Chondrocyte (in vitro differentiated cells): ENCODE measurements at places on chromosomes 7 and 10. TPM values are rescaled to one million over a fixed set of nuclear protein-coding genes. Genes with fewer than 3 reads are reported as not detected.

DNA sequence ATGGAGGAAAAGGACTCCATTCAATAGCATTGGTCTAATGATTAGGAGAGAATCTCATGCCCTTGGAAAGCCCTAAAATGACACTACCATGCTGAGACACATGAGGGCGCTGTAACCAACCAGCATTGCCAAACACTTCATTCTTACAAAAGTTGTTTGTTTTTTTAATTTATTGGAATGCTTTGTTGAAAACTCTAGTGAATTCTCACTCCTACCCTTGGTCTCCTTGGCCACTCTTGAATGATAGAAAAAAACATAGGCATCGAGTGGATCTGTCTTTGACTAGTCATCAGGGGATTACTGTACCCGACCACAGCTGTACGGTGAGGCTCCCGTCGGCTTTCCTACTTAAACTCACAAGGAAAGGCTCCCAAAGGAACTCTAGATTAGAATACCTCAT, 29.3 kb upstream of the ADD3 start:
- peak overlapping the region; percentile 41 for H3K27ac ChIP-seq
- H3K4me3 ChIP-seq = no peak overlapping the region
- no peaks in the 10 kb centered on the region for H3K27me3 ChIP-seq
- H3K36me3 ChIP-seq = no peaks in the 10 kb centered on the region

Gene PNLIPRP3
- not detected in 3 replicates for total RNA-seq

DNA sequence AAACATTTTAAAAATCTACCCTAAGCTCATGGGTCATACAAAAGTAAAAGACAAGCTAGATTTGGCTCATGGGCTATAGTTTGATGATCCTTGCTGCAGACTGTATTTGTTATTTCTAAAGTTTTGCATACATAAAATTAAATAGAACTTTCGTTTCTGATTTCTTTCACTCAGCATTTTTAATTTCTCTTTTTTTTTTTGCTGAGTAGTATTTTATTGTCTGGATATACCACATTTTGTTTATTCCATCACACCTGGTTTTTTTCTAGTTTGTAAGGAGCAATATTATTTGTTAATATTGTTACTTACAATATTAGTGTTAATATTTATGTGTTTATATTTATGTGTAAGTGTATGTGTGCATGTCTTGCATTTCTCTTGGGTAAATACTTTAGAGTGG, 291.5 kb downstream of the ATRNL1 start:
- DNase-seq = no peak
- H3K36me3 ChIP-seq = peaks cover 4% of the 10 kb centered on the region
- no peak overlapping the region for H3K27ac ChIP-seq
- H3K27me3 ChIP-seq = no peaks in the 10 kb centered on the region
- no peak overlapping the region for H3K4me3 ChIP-seq
- H3K4me1 ChIP-seq = no peaks in the 10 kb centered on the region

Gene CPED1
- total RNA-seq = 2.8 to 4.9 TPM (median 4.0 TPM) in 3 replicates

Gene ASB13
- total RNA-seq = 13.8 to 14.9 TPM (median 14.0 TPM) in 3 replicates

- H3K27ac ChIP-seq = no peak overlapping the region
- H3K4me1 ChIP-seq = peaks cover 25% of the 10 kb centered on the region
- no peaks in the 10 kb centered on the region for H3K27me3 ChIP-seq
- DNase-seq = no peak
These were observed 39.6 kb upstream of the MET start for GRCh38 chr7:116632384-116632783.

Gene INA
- 10.4 to 31.1 TPM (median 30.1 TPM) in 3 replicates for total RNA-seq

DNA sequence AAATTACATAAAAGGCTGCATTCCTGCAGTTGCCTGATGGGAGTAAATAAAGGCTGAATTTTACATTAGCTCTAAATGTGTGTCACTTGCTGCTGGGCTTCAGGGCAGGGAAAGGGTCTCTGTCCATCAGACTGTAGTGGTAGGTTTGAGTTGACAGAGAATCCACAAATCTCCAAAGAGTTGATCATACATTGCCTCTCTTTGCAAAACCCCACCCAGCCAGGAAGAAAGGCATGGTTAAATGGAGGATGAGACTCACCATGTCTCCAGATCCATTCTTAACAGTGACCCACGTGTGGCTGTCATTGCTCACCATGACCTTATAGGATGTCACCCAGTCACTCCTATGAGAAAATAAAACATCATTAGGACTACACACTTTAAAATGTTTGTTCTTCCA, 92.8 kb downstream of the CPXM2 start:
- DNase-seq = no peak
- H3K4me1 ChIP-seq = no peaks in the 10 kb centered on the region
- H3K36me3 ChIP-seq = no peaks in the 10 kb centered on the region
- no peak overlapping the region for H3K4me3 ChIP-seq

DNA sequence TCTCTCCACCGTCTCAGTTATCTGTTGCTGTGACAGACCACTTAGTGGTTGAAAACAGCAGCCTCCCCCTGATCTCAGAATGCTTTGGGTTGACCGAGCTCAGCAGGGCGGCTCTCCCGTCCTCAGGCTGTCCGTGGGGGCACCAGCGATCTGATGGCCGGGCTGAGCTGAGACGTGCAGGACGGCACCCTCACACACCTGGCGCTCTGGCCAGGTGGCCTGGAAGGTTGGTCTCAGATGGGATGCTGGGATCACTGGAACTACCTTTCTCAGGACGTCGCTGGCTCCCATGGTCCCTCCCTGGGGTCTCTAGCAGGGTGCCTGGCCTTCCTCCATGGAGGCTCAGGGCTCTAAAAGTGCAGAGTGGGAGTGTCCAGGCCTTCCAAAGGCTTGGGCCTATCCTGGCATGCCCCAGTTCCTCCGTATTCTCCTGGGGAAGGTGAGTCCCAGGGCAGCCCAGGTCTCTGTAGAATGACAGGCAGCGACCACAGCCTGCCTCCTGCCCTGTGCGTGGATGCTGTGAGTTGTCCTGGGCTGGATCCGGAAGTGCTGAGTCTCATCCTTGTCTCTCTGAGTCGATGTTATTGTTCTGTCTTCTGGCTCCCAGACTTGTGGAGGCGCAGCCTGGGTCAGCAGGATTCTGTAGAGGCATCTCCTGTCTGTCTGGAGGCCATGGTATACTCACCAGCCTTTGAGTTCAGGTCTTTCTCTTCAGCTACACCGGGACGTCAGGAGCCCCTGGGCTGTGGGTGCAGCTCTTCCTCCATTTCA, 12.2 kb upstream of the PWWP2B start:
- H3K4me3 ChIP-seq = no peak overlapping the region
- H3K36me3 ChIP-seq = peaks cover 3% of the 10 kb centered on the region
- peak; percentile 78 for DNase-seq
- H3K27ac ChIP-seq = no peak overlapping the region
- peaks cover 4% of the 10 kb centered on the region for H3K4me1 ChIP-seq
- no peaks in the 10 kb centered on the region for H3K27me3 ChIP-seq

GRCh38 chr10:102605712-102606111, 38.6 kb upstream of the TRIM8 start:
- DNase-seq = peak; percentile 13
- peaks cover 21% of the 10 kb centered on the region for H3K4me1 ChIP-seq
- peaks cover 4% of the 10 kb centered on the region for H3K36me3 ChIP-seq
- no peaks in the 10 kb centered on the region for H3K27me3 ChIP-seq
- no peak overlapping the region for H3K4me3 ChIP-seq
- H3K27ac ChIP-seq = peak overlapping the region; percentile 45

GRCh38 chr7:28354601-28355402, 57.5 kb upstream of the CREB5 start:
- H3K4me1 ChIP-seq = peaks cover 29% of the 10 kb centered on the region
- H3K27ac ChIP-seq = peak overlapping the region; percentile 53
- no peak overlapping the region for H3K4me3 ChIP-seq

Gene ERVW-1
- total RNA-seq = not detected in 3 replicates

DNA sequence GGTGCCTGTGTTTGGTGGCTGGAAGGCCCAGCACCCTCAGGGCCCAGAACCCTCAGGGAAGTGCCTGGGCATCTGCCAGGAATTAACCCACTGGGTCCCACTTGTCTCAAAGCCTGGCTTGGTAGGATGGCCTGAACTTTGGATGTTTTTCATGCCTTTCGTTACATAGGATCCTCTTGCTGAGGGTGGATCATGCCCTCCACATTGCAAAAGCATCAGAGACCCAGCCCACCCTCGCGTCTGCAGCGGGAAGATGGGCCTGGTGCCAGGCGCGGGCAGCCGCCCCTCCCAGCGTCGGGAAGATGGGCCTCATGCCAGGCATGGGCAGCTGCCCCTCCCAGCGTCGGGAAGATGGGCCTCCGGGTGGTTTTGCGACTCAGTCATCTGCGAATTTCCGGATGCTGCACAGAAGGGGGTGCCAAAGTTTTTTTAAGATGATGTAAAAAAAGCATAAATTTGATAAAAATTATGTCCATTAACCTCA, 51.9 kb upstream of the PRKAR1B start:
- H3K4me3 ChIP-seq = no peak overlapping the region
- peak; percentile 55 for DNase-seq
- H3K4me1 ChIP-seq = peaks cover 44% of the 10 kb centered on the region
- H3K27me3 ChIP-seq = no peaks in the 10 kb centered on the region
- peaks cover 19% of the 10 kb centered on the region for H3K36me3 ChIP-seq

DNA sequence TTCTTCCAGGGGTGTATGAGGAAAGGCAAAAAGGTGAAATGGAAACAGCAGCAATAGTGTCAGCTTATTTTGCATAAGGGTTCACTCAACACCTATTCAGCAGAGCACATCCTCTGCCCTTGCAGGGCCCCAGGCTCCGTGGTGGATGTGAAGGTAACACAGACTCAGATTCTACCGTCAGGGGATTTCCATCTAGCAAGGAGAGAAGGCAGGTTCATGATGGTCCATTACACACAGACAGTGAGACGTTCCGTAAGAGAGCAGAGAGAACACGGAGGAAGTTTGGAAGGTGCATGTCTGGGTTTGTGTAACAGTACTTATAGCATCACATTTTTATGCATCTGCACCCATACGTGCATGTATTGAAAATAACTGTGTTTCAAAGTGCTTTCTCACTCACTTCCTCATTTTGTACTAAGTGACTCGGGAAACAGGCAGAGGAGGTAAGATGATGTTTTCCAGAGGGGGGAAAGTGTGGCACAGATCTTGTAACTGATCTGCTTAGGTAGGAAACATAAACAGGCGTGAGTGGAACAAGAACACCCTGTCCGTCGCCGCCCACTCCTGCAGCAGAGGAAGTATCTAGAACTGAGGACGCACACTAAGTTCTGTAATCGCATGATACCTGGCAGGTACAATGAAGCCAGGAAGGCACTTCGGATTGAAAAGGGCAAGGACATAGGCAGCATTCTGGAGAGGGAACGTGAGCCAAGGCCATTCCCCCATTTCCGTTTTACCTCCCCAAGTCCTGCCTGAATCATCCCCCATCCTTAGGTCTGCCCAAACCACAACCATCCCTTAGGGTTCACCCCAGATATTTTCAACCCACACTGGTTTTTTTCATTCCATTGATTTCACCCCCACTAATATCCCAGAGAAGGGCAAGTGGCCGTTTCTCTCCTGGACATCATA, 1.0 kb upstream of the ENO4 start:
- H3K27ac ChIP-seq = peak overlapping the region; percentile 76
- H3K4me1 ChIP-seq = peaks cover 25% of the 10 kb centered on the region
- H3K4me3 ChIP-seq = peak overlapping the region; percentile 87
- no peaks in the 10 kb centered on the region for H3K36me3 ChIP-seq
- DNase-seq = no peak
- H3K27me3 ChIP-seq = no peaks in the 10 kb centered on the region

- no peaks in the 10 kb centered on the region for H3K27me3 ChIP-seq
- H3K4me1 ChIP-seq = peaks cover 24% of the 10 kb centered on the region
- H3K27ac ChIP-seq = peak overlapping the region; percentile 57
- H3K4me3 ChIP-seq = peak overlapping the region; percentile 76
These were observed 48.3 kb downstream of the NPVF start for GRCh38 chr7:25179771-25180591.

DNA sequence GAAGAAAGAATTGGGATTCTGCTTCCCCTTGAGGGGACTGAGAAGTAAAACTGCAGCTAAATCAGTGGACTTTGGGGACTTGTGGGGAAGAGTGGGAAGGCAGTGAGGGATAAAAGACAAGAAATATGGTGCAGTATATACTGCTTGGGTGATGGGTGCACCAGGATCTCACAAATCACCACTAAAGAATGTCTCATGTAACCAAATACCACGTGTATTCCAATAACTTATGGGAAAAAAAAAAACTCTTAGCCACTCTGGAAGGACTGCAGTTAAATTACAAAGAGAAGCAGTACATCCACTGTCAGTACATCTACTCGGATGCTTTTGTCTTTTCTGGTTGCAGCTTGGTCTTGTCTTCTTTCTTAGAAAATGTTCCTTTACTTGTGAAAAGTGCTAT, 27.4 kb upstream of the GOT1 start:
- H3K36me3 ChIP-seq = no peaks in the 10 kb centered on the region
- no peak overlapping the region for H3K4me3 ChIP-seq
- no peak overlapping the region for H3K27ac ChIP-seq
- H3K4me1 ChIP-seq = no peaks in the 10 kb centered on the region
- DNase-seq = no peak

Gene FXYD4
- total RNA-seq = not detected in 3 replicates

DNA sequence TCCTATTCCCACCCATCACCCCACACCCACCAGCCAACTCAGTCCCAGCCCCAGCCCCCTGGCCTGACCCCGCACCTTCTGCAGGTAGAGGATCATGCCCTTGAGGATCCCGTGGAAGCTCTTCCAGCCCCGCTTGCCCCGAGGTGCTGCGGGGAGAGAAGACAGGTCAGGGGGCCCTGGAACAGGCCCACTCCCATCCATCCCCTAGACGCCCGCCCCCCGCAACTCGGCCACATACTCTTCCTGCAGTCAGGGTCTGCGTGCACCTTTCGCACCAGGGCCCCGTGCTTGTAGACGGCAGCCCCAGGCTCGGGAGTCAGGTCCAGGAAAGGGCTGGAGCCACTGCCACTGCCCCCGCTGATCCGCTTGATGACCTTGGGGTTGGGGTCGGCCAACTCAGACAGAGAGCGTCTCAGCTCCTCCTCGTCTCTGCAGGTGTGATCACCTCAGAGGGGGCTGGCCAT, 9.6 kb downstream of the NFKB2 start:
- H3K27ac ChIP-seq = no peak overlapping the region
- peaks cover 5% of the 10 kb centered on the region for H3K36me3 ChIP-seq
- peaks cover 27% of the 10 kb centered on the region for H3K4me1 ChIP-seq
- no peak overlapping the region for H3K4me3 ChIP-seq
- peaks cover 8% of the 10 kb centered on the region for H3K27me3 ChIP-seq

DNA sequence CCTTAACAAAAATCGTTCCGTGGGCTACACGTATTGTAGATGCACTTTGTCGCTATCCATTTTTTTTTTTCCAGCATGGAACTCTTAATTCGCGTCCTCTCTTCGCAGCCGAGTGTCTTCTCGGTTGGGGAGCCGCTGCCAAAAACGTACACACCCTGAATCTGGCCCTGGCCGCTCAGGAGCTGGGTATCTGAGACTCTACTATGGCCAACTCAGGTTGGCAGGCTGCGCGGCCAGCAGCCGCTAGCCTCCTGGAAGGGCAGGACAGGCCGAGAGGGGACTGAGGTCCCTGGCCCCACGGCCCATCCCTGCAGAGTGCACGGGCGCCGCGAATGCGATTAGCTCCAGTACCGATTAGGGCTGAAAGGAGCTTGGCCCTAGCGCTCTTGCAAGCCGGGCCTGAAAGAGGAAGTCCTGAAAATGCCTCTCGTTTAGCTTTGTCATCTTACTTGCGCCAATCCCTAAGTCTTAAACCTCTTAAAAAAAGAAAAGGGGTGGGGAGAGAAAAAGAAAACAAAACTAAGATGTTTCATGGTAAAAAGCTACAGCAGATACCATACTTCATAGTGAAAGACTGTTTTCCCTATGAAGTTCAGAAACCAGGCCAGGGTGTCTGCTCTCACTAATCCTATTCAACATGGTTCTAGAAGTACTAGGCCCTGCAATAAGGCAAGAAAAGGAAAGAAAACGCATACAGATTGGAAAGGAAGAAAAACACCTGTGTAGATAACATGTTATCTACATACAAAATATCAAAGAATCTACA, 113.2 kb upstream of the RHEB start:
- peak overlapping the region; percentile 93 for H3K27ac ChIP-seq
- H3K36me3 ChIP-seq = no peaks in the 10 kb centered on the region
- H3K4me1 ChIP-seq = peaks cover 62% of the 10 kb centered on the region
- peak overlapping the region; percentile 85 for H3K4me3 ChIP-seq
